Stimulated activated CD4-positive, alpha-beta T cell treated with anti-CD3 and anti-CD28 coated beads, Interleukin-1b, Interleukin-23, amount 100 ng/mL, for 24 hours (primary cell): ENCODE measurements at places on chromosomes 6 and 20.

DNA sequence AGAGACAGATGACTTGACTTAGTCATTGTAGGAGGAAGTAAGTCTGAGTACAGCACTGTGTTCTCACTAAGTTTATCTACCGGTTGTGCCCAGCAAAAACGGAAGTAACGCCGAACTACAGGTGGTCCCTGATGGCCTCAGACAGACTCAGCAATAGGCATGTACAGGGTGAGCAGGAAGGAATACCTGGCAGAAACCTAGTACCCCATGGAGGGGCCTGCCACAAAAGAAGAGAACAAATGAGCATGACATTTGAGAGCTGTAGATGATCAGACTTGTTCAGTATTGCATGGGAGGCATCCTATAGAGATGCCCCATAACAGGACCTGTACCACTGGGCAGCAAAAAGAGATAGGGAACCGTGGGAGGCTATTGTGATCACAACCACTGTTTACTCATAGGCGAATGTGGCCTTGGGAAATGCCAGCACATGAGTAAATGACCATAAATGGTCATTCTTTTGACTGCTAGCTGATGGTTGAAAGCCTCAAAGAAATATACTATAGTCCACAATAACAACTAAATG, 106.4 kb upstream of the TAB2 start:
- no peak for DNase-seq

DNA sequence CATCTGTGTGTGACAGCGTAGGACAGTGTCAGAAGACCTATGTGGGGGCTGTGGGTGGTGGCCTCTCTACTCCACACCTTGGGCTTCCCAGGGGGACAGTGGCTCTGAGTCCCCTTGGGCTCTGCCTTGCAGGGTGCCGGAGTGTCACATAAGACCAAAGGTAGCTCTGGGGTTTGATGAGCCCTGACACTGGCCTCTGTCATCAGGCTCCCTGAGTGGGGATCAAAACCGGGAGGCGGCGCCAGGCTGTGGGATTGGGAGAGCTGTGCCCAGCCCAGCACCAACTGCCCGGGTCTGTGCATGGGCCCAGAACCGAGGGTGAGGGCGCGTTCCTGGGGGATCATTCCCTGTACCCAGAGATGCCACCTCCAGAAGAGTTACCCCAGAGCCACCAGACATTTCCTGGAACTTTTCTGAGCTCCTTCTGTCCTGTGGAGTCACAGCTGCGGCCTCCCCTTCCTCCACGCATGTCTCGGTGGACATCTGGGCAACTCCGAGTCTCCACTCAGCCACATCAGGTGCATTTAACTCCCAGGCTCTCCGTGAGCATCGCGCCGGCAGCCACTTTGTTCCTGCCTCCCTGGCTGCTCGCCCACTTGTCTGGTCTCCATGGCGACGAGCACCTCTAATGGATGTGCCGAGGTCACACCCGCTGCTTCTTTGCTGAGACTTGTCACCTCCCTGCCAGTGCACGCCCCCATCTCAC, 94.7 kb downstream of the TMEM242 start:
- DNase-seq = no peak

DNA sequence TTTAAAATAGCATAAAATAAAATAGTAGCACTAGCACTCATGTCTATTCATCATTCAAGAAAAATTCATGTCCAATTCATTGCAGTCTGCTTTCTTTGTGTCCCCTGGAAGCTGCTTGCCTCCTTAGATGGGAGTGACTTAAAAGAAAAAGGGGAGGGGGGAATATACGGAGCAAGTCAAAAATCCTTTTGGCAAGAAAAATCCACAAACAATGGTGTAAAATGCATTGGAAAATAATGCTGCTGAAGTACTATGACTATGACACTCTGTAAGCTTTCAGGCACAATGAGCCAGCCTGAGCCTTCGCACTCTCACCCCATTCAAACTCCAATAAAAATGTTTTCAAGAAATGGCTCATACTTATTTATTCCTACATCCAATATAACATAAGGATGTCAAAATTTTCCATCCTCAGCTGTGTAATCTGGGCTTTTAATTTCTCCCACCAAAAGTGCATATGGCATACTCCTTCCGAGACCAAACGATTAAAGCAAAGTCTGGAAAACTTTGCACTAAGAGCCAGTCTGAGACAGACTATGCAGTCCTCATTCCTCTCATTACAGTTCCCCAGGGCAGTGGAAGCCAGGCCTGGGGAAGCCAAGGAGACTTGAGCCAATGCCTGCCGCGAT, 790 bp downstream of the NEDD9 start:
- DNase-seq = no peak

GRCh38 chr6:41164551-41165120, 1.7 kb upstream of the TREM2 start:
- DNase-seq = no peak

GRCh38 chr6:76803038-76803580, 660.2 kb downstream of the HTR1B start:
- no peak for DNase-seq

GRCh38 chr20:62539198-62540045, 63.6 kb upstream of the GATA5 start:
- DNase-seq = no peak

- DNase-seq = no peak
These were observed 83.7 kb downstream of the FYN start for GRCh38 chr6:111789598-111789997.

- DNase-seq = no peak
These were observed 1.6 kb downstream of the ITPR3 start for GRCh38 chr6:33622456-33623431.
